ENCODE measurements at places on chromosomes 4 and X. TPM values are rescaled to one million over a fixed set of nuclear protein-coding genes. Genes with fewer than 3 reads are reported as not detected.
A peak's percentile ranks its signal among the peaks of the same experiment; 100 is the strongest.

The RHOXF2B gene
- not detected for total RNA-seq

The HAUS3 gene
- total RNA-seq, result 6.1 TPM

The PTTG2 gene
- total RNA-seq, result 1.1 TPM

The MAGEA10 gene
- not detected for total RNA-seq

The MMRN1 gene
- total RNA-seq, result 5.2 TPM

The RIPPLY1 gene
- not detected for total RNA-seq

The GPR173 gene
- 2.9 TPM for total RNA-seq

The DOCK11 gene
- 6.0 TPM for total RNA-seq

The SPACA5B gene
- total RNA-seq, result not detected

The SYNPO2 gene
- total RNA-seq, result 113 TPM

The COL25A1 gene
- total RNA-seq, result 0.71 TPM

The TMEM144 gene
- total RNA-seq, result 18.3 TPM

DNA sequence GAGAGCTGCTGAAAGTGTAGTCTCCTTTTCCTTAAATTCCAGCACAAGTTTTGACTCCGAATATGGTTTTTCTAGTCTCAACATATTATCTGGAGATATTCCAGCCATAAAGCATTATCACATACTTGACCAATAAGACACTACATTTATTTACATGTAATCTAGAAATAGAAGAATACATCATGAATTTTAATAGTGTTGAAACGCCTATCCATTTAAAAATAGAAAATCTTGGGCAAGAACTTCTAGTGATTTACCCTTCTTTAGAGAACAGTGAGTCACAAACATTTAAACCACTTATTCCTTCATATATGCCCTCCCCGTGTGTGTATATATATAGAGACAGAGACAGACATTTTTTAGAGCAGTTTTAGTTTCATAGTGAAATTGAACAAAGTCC, 161.5 kb downstream of the SOWAHB start:
- no peak for DNase-seq

DNA sequence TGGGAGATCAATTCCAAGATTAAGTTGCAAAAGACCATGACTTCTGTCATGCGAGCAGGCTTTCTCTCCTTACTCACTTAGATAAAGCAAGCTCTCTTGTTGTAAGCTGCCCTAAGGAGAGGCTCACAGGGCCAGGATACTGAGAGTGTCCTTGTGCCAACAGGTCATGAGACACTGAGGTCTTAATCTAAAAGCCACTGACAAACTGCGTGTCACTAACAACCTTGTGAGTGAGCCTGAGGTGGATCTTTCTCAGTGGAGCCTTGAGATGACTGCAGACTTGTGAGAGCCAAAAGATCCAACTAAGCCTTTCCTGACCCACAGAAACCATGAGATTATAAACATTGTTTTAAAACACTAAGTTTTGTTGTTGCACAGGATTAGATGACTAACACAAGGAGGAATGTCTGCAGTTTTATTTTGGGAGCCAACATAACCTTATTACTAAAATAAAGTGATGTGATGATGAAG, 170.5 kb downstream of the SLC39A8 start:
- no peak for DNase-seq

- DNase-seq, result peak; percentile 8
These were observed 130.2 kb downstream of the AMELX start for GRCh38 chrX:11423362-11423818.

- no peak for DNase-seq
These were observed 48.9 kb downstream of the FNIP2 start for GRCh38 chr4:158817562-158818296.

- DNase-seq, result no peak
These were observed 125.9 kb downstream of the AMELX start for GRCh38 chrX:11419102-11419501.

- no peak for DNase-seq
These were observed 48.2 kb downstream of the SLC34A2 start for GRCh38 chr4:25703731-25704388.

- no peak for DNase-seq
These were observed 211.4 kb downstream of the GASK1B start for GRCh38 chr4:157961229-157961990.

DNA sequence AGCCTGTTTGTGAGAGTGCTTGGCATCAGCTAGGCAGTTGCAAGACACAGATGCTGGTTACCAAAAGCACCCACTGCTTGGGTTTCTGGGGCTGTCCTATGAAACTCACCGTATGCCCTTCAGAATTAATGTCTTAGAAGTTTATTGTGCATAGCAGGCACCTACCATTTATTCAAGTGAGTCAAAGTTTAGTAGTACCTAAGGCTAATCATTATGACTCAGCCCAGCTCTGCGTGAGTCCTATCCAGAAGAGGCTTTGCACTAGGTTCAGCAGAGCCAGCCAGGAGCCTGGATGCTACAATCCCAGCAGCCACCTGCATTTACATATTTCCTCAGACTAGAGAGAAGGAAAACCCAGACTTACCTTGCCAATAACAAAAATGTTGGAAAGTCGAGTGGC, 4.2 kb downstream of the RPS4X start:
- DNase-seq, result no peak

DNA sequence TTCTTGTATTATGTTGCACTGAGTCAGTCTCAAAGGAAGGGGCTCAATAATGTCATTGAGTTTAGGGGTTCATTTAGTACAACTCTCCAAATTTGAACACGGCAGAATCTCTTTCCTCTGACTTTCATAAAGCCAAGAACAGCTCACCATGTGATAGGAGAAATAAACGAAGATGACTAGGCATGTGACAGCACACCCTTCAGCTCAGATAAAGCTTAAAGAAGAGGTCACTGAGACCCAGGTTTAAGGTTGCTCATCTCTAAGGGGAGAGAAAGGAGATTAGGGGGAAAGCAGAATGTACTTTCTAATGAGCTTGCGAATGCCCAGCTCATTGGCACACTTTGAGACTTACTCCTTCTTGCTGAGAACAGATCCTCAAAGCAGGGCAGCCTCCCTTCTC, 89.0 kb downstream of the PLAC1 start:
- no peak for DNase-seq

DNA sequence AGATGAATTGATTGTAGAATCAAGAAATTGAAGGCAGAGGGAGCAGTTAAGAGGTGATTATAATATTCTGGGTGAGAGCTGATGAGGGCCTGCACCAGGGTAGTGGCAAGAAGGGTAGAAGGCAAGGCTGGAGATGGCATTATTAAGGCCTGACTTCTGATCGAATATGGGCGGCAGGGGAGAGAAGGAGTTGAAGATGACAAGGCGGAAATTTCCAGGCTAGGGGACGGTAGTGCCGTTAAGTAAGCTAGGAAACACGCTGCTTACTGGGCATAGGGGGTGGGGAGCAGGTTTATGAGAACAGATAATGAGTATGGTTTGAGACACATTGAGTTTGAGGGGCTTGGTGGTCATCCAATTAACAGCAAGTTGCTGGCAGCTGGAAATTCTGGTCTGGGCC, 19.5 kb downstream of the BCORL1 start:
- no peak for DNase-seq

GRCh38 chr4:107989537-107990386, at the start of gene HADH:
Gene HADH (plus strand): TSS chr4:107989889. CDS start chr4:107989933, 44 bp downstream.
- peak; percentile 98 for DNase-seq

DNA sequence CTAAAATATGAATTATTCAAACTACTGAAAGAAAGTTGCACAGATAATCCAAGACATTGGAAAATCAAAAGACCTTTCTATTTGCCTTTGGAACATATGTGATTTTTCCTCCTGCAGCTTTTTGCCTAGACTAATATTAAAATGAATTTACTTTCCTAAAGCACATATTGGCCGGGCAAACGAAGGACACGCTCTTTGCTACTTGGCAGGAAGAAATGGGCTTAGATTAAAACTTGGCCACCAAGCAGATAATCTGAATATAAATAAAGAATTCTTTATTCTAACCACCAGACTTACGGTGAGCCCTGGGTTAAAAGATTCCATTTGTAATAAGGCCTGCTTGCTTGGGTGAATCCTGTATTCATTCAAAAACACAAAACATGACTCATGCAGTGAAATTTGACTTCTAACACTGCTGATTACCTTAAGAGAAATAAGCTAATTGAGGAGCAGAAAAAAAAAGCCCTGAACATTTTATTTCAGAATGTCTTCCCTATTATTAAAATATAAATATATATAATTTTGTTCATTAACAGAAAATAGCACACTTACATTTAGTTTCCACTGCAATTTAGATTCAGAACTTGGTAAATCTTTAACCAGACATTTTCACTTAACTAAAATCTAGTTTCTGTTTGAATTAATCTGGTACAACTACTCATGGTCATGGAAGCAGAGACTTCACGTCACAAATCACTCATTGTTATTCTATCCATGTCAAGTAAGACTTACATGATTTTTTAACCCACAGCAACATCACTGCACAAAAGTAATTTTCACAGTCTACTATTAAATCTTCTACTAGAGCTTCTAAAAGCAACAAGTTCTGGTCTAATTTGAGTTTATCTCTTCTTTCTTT, 116.1 kb upstream of the PLAC1 start:
- DNase-seq, result no peak

GRCh38 chr4:138522366-138522765, 280.2 kb upstream of the SLC7A11 start:
- DNase-seq, result no peak

DNA sequence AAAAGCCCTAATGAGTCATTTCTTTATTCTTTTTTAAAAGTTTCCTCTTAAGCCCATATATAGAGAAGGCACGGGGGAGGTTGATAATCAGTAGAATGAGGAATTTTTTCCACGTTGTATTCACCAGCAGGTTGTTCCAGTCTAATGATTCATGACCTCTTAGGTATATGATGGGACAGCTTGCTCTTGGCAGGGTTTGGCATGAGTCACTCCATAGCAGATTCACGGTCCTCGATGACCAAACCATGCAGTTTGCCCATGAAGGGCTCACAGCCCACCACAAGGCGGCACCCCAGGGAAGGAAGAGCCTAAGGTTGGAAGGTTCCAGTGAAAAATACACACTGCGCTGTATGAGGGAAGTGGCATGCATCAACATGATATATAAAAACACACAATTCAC, 623.8 kb upstream of the DIPK2B start:
- DNase-seq, result no peak

DNA sequence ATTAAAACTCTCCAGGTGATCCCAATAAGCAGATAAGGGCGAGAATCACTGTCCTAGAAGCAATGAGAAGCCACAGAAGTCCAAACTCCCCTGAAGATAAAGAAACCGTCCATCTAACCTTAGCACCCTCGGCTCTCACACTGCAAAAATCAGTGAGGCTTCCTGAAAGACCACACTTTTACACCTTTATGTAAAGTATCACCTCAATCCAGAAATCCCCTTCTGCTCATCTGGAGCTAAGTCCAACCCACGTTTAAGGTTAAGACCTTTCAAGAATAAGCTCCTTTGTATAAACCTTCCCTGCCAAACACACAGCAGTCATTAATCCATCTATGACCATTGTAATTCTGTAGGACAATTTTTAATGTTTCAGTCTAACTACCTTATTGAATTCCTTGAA, 41.7 kb downstream of the LIN54 start:
- DNase-seq, result no peak

- DNase-seq, result no peak
These were observed 4.5 kb upstream of the MAML3 start for GRCh38 chr4:140158365-140159030.

GRCh38 chr4:147284256-147284835, 196.6 kb upstream of the EDNRA start:
- no peak for DNase-seq

- no peak for DNase-seq
These were observed 139.6 kb downstream of the UNC5C start for GRCh38 chr4:95409127-95409526.

GRCh38 chr4:3488820-3489219, 25.7 kb downstream of the DOK7 start:
- DNase-seq, result peak; percentile 27

GRCh38 chr4:56123051-56123450, 174.3 kb downstream of the CEP135 start:
- DNase-seq, result no peak

DNA sequence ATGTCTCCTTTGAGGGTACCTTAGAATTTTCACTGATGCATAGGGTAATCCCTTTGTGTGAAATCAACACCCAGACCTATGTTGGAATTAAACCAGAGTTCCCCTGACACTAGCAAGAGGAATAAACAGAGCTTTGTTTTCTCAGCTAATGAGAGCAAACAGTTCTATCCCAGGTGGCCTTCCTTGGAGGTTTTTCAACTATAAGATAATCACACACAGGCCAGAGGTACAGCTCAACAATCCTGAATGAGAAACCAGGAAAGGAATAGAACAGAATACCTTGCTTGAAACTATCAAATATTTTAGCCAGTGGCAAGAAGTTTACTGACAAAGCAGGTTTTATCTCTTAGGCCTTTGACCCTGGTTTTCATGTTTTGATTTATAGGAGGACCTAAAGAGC, 100.2 kb downstream of the OTC start:
- DNase-seq, result no peak

GRCh38 chr4:26609391-26609790, 25.5 kb downstream of the TBC1D19 start:
- no peak for DNase-seq

DNA sequence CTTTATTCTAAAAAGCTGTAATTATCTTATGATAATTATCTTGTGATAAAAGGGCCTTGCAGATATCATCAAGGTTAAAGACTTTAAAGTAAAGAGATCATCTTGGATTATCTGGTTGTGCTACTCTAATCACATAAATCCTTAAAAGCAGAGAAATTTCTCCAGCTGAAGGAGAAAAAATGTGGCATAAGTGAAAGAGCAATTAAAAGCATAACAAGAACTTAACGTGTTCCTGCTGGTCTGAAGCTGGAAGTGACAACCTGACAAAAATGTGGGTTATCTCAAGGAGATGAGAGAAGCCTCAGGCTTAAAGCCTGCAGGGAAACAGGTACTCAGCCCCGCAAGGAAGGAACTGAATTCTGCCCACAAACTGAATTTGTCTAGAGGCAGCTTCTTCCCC, 449.1 kb upstream of the NDST4 start:
- DNase-seq, result no peak

- no peak for DNase-seq
These were observed 51.7 kb upstream of the CHRDL1 start for GRCh38 chrX:110847334-110847733.

- DNase-seq, result no peak
These were observed 13.5 kb upstream of the CCNQ start for GRCh38 chrX:153612413-153612812.

DNA sequence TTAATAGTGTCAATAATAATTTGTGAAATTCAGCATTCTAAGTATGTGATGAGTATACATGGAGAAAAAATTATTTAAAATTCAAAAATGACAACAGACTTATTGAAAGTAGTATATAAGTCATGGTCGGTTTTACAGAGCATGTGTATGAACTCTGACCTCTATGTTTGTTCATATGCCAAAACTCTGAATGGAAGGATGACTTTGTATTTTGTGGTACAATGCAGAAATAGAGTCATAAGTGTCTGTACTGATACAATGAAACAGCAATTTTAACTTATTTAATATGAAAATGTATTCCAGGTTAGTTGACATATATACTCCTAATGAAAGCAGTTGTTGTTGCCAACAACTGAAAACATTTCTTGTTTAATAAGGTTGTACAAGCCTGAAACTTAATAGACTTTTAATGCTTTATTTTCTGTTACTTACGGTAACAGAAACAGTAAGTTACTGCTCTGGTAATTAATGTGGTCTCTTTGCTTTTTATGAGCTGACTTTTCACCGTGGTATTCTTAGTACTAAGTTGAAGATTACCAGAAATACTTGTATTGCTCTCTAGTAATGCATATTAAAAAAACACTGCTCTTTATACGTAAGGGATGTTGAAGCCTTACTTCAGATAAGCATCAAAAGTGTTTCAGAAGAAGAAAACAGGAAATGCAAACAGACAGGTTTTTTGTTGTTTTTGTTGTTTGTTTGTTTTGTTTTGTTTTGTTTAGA, 1.9 kb downstream of the UBE2K start:
- no peak for DNase-seq
